ENCODE measurements at places on chromosomes 3 and 15.

GRCh38 chr3:141384157-141384556 lies 15.9 kb downstream of the ZBTB38 start:
- no peak for DNase-seq

DNA sequence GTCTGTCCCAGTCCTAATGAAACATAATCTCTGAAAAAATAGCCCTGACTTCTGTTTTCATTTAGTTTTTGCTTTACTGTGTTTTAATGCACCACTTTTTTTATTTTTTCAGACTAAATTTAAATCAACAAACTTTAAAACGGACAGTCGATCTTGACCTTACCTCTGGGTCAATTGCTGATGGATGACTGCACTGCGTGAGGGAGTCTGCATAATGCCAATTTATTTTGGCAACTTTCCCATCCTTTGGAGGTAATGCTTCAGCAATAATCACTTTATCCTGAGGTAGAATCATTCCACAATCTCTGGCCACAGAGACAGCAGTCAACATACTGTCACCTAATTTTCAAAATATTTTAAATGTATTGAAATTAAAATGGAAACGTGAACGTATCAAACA lies 32.5 kb upstream of the GP5 start:
- DNase-seq = no peak

DNA sequence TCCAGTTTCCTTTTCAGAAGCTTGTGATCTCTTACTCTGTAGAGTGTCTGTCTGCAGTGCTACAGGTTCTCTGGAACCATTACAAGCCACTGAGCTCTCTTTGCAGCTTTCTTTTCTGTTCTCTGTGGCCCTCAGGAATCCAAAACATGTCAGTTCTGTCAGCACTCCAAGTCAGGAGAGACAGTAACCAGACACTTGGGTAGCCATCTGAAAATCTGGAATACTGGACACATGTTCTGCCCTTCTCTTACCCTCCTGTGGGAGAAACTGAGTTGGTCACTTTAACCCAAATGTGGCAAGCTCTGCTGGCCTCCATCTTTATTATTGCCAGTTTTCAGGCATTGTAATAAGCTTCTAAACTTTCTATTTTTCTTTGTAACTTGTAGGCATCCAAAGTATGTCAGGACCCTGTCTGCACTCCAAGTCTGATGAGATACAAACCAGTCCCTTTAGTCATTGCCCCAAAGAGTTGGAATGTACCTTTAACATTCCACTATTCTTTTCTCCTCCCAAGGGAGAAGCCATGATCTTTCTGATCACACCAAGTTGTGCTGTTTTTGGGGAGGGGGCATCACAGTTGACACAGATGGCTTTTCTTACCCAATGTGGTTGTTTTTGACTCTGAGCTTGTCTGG lies 183.7 kb downstream of the DPH6 start:
- no peak for DNase-seq

GRCh38 chr15:74542166-74543042 lies 1.4 kb downstream of the ARID3B start:
- DNase-seq = no peak

- DNase-seq = no peak
Observed at GRCh38 chr3:149414557-149415231, 37.2 kb upstream of the TM4SF1 start.

Data from T follicular helper cell (primary cell).